ENCODE measurements at places on chromosomes 6 and 20.

GRCh38 chr6:56497240-56497639, 145.4 kb downstream of the DST start:
- H3K4me1 ChIP-seq = no peaks in the 10 kb centered on the region
- no peak overlapping the region for H3K27ac ChIP-seq
- H3K36me3 ChIP-seq = no peaks in the 10 kb centered on the region
- H3K27me3 ChIP-seq = no peaks in the 10 kb centered on the region
- no peak for DNase-seq

DNA sequence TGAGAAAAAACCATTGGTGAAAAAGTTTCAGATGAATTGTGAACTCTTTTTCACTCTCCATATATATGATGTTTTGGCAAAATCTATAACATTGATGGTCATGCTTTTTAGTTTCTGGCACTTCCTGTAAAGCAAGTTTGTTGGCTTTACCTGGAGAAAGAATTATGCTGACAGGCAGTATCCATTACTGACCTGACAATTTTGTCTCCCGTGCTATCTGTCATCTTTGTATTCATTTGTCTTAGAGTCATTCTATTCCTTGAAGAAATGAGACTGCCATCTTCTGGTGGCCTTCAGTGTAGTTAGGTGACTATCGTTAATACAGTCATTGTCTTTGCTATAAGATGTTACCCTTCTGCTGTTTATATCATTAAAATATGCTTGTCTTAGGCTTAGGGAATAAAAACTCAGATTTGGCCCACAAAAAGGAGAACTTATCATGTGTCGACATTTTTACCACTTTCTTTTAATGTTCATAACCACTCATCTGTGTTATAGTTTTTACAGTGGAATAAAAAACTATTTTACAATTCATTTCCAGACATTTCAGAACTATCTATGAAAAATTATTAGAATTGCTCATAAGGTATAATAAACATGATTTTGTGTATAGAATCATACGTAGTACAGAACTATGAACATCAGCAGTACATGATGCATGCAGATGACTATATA, 707.0 kb downstream of the EPM2A start:
- DNase-seq = no peak
- H3K36me3 ChIP-seq = no peaks in the 10 kb centered on the region
- peaks cover 40% of the 10 kb centered on the region for H3K27me3 ChIP-seq
- no peak overlapping the region for H3K27ac ChIP-seq
- H3K4me1 ChIP-seq = no peaks in the 10 kb centered on the region

GRCh38 chr6:5632348-5632935, 371.1 kb downstream of the FARS2 start:
- no peak overlapping the region for H3K27ac ChIP-seq
- DNase-seq = no peak
- peaks cover 11% of the 10 kb centered on the region for H3K4me1 ChIP-seq
- H3K36me3 ChIP-seq = peaks cover 8% of the 10 kb centered on the region
- H3K4me3 ChIP-seq = no peak overlapping the region

DNA sequence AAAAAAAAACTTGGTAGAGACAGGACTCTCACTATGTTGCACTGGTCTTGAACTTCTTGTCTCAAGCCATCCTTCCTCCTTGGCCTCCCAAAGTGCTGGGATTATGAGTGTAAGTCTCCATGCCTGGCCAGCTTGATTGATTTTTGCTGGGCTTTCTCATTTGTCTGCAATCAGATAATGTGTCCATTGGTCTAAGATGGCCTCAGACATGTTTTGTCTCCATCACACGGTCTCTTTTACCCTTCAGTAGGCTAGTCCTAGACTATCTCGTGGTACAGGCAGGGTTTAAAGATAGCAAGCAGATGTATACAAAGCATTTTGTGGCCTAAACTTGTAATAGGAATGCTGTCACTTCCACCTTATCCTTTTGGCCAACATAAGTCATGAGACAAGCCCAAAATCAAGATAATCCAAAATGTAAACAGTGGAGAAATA, 289.1 kb downstream of the TFAP2B start:
- H3K27me3 ChIP-seq = no peaks in the 10 kb centered on the region
- DNase-seq = no peak
- no peak overlapping the region for H3K4me3 ChIP-seq
- no peaks in the 10 kb centered on the region for H3K4me1 ChIP-seq

DNA sequence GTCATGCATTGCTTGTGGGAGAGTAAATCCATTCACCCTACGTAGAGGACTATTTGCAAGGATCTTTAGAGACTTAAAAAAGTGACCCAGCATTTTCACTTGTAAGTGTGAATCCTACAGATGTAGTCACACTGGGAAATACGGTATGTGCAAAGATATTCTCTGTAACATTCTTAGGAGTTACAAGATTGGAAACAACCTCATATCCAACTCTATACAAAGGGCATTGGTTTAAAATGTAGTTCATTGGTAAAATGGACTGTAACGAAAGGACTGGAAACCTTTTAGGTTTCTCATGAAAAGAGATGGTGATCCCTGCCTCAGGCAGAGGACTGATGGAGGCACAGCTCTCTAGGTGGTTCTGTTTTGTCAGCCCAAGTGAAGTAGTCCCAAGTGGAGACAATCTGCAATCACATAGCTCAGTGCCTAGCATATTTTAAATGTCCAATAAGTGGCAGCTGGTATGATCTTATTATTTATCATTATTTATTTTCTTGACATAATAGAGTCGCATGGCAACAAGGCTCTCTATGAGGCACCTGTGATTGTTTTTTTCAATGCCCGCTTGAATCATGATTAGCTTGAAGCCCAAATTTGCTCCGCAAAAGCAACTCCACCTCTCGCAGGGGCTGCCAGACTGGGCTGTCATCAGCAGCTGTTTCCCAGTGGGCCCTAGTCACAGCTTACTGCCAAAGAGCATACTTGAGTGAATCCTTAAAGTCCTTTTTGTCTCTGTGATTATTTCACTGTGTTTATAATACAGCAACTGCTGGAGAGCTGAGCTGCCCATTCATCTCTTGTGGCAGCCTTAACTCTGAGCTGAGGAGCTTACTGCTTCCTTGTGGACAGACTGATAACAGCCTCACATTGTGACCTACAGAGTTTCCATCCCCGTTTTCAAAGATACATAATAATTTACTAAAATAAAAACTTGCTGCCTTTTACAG, 19.8 kb upstream of the ENPP1 start:
- H3K27ac ChIP-seq = no peak overlapping the region
- peaks cover 25% of the 10 kb centered on the region for H3K4me1 ChIP-seq
- no peaks in the 10 kb centered on the region for H3K36me3 ChIP-seq

GRCh38 chr6:36432151-36432671, 10.4 kb downstream of the PXT1 start:
- peaks cover 10% of the 10 kb centered on the region for H3K4me1 ChIP-seq
- H3K36me3 ChIP-seq = no peaks in the 10 kb centered on the region
- H3K27me3 ChIP-seq = no peaks in the 10 kb centered on the region
- DNase-seq = no peak
- H3K4me3 ChIP-seq = no peak overlapping the region

DNA sequence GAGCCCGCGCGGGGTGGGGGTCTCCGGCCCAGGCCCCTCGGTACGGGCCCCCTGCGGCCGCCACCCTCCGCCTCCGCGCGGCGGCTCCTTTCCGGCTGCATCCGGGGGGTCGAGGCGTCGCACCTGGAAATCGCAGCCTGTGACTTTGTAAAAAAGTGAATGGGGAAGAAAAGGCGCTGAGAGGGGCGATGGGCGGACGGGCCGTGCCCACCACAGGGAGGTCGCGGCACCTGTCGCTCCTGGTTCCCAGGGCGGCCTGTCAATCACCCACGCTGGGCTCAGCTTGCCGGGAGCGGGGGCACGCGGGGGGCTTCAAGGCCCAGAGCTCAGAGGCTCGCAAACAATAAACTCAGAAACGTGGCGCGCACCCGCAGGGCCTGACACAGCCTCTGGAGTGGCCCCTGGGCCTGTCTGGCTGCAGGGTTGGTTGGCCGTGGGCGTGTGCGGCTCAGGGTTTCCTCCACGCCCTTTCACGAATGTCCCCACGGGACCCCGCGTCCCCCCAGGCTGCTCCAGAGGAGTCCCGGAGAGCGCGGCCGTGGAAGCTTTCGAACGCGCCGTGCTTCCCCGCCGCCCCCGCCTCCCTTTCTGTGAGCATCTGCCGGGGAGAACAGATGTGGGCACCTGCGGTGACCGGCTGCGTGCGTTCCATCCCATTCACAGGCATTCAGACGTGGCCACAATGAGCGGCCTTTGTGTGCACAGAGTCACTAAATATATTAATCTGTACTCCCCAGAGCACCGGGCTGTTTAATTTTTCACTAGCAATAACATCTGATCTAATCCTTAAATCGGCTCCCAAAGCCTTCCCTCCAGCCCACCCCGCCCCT, 6.1 kb upstream of the DLL1 start:
- no peak overlapping the region for H3K27ac ChIP-seq
- peaks cover 80% of the 10 kb centered on the region for H3K27me3 ChIP-seq
- no peak overlapping the region for H3K4me3 ChIP-seq
- no peak for DNase-seq

- no peaks in the 10 kb centered on the region for H3K4me1 ChIP-seq
- no peaks in the 10 kb centered on the region for H3K27me3 ChIP-seq
- H3K4me3 ChIP-seq = no peak overlapping the region
- no peak overlapping the region for H3K27ac ChIP-seq
- no peaks in the 10 kb centered on the region for H3K36me3 ChIP-seq
Observed at GRCh38 chr6:113578691-113579090, 278.5 kb upstream of the MARCKS start.

- no peaks in the 10 kb centered on the region for H3K27me3 ChIP-seq
- peaks cover 70% of the 10 kb centered on the region for H3K4me1 ChIP-seq
- no peak for DNase-seq
- H3K27ac ChIP-seq = peak overlapping the region; percentile 26
- peaks cover 68% of the 10 kb centered on the region for H3K36me3 ChIP-seq
Observed at GRCh38 chr20:35062478-35062877, 30.1 kb downstream of the TRPC4AP start.

DNA sequence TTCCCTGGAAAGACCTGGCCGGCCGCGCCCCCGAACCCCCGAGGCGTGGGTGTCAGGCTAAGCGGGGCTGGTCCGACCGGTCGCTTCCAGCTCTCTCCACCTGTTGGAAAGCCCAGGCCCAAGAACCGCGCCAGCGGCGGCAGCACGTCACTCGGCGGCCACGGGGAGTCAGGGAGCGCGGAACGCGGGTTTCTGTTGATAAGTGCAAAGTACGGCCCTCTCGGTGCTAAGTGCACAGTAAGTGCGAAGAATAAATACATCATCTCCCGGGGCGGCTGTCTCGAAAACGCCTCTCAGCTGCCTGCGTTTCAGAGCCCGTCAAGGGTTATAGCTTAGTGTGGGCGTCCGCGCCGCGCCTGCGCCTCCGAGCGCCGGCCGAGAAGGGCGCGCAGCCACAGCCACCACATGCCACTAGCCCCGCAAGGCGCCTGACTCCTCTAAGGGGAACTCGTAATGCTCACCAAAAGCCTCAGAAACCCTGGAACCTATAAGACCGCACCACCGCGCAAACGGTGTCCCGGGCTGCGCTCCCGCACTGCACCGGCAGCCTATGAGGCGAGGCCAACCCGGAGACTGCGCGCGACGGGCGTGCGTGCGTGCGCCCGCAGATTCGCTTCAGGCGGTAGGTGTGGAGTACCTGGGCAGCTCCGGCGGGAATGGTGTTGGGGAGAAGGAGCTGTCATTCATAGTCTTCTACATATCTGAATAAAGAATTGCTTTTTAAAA, 9.2 kb upstream of the TBX18 start:
- H3K36me3 ChIP-seq = peaks cover 3% of the 10 kb centered on the region
- H3K27ac ChIP-seq = peak overlapping the region; percentile 32
- no peak for DNase-seq
- peaks cover 71% of the 10 kb centered on the region for H3K27me3 ChIP-seq
- H3K4me1 ChIP-seq = no peaks in the 10 kb centered on the region
- no peak overlapping the region for H3K4me3 ChIP-seq

- no peak overlapping the region for H3K4me3 ChIP-seq
- H3K27ac ChIP-seq = no peak overlapping the region
- H3K27me3 ChIP-seq = peaks cover 4% of the 10 kb centered on the region
- no peaks in the 10 kb centered on the region for H3K36me3 ChIP-seq
Observed at GRCh38 chr6:112032728-112033127, 21.2 kb upstream of the CCN6 start.

DNA sequence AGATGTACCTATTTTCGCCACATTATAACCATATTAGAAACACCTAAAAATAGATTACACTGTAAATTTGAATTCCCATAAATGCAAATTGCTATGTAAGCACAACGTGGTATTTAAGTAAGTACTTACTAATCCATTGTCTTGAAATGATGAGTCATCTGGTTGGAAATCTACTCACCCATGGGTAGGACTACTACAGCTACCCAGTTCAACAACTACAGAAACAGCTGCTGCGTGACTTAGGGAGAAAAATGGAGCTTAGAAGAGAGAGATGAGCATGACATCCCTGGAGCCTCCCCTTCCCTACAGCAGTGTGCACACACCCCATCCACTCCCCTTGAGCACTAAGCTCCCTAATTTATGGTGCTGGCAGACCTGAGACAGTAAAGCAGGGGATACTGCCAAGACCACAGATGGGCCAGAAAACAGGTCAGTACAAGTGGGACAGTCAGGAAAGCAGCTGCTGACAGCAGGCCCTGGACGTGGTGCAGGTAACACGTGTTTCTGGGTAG, 26.9 kb downstream of the RRAGD start:
- no peak for DNase-seq
- H3K27me3 ChIP-seq = peaks cover 4% of the 10 kb centered on the region
- H3K4me3 ChIP-seq = no peak overlapping the region

- H3K27me3 ChIP-seq = peaks cover 72% of the 10 kb centered on the region
- H3K4me3 ChIP-seq = no peak overlapping the region
- no peak overlapping the region for H3K27ac ChIP-seq
- DNase-seq = no peak
Observed at GRCh38 chr6:108179741-108180140, 13.9 kb downstream of the NR2E1 start.

GRCh38 chr6:169194737-169195136, 58.9 kb downstream of the THBS2 start:
- peaks cover 5% of the 10 kb centered on the region for H3K27me3 ChIP-seq
- no peaks in the 10 kb centered on the region for H3K36me3 ChIP-seq
- no peak for DNase-seq
- peaks cover under 1% of the 10 kb centered on the region for H3K4me1 ChIP-seq
- no peak overlapping the region for H3K27ac ChIP-seq

GRCh38 chr6:2108700-2109306, 136.6 kb downstream of the GMDS start:
- DNase-seq = no peak
- no peak overlapping the region for H3K27ac ChIP-seq
- H3K36me3 ChIP-seq = peaks cover 8% of the 10 kb centered on the region
- peaks cover 17% of the 10 kb centered on the region for H3K4me1 ChIP-seq

Data from activated CD8-positive, alpha-beta memory T cell treated with anti-CD3 and anti-CD28 coated beads, Interleukin-2, amount 10 ng/mL, durations not matched to agents 7 days and 5 days (primary cell).